ENCODE measurements at places on chromosomes 1 and 21.

DNA sequence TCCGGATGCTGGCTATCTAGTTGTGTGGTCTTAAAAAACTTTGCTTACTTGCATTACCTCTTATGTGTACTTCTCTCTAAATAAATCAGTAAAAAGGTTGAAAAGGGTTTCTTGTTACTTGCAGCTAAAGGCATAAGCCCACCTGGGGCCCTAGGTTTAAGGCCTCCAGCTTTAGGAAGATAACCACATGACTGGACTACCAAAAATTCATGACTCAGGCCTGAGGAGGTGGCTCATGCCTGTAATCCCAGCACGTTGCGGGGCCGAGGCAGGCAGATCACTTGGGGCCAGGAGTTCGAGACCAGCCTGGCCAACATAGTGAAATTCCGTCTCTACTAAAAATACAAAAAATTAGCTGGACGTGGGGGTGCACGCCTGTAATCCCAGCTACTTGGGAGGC, 142.9 kb downstream of the APP start:
- no peak for DNase-seq

DNA sequence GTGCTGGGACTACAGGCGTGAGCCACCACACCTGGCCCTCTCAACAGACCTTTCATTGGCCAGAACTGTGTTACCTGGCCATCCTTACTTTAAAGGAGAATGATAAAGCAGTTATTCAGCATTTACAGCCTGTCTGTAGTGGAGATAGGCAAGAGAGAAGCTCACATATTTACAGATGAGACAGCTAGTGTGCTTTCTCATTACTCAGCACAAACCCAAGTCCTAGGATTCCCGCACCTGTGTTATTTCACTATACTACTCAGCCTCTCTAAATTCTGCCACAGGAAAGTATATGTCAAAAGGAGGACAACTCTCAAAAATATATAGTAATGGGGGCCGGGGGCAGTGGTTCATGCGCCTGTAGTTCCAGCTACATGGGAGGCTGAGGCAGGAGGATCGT, 15.9 kb upstream of the MYOC start:
- no peak for DNase-seq

DNA sequence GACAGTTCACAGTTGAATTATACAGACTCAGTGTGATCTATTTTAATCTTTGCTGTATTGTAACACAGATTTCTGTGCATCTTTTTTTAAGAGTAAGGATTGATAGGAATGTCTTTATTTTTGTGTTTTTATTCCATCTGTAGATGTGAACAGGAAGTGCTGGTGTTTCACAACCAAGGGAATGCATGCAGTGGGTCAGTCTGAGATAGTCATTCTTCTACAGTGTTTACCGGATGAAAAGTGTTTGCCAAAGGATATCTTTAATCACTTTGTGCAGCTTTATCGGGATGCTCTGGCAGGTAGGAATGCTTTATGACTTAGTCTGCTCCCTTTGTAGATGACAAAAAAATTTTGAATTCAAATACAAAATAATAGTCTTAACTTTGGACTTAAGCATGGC, 84.5 kb downstream of the CC2D1B start:
- no peak for DNase-seq

DNA sequence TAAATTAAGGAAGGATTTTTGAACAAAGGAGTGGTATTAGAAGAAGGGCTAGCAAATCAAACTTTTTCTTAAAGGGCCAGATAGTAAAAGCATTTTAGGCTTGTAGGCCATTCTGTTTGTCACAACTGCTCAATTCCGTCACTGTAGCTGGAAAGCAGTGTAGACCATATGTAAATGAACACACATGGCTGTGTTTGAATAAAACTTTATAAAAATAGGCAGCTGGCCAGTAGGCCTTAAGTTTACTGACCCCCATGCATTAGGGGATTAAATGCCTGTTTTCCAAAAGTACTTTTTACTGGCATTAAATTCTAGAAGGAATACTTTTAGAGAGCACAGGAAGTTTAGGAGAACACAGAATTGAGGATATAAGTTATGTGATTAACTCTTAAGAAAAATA, 8.9 kb downstream of the IVNS1ABP start:
- DNase-seq = no peak

DNA sequence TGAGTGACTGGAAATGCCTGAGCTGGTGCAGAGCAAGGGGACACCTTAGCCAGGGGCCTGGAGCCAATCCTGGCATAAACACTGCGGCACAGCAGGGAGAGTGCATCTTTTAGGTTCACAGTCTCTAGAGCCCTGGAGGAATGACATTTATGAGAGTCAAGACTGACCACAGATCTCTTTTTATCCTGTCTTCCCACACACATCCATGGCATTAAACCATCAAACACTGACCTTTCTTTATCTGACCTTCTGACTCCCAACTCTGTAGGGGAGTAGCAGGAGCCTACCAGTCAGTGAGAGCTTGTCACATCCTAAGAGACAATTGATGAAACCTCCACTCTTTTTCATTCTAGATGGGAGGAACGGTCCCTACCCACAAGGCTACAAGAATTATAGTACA, 7.9 kb downstream of the CD34 start:
- no peak for DNase-seq

DNA sequence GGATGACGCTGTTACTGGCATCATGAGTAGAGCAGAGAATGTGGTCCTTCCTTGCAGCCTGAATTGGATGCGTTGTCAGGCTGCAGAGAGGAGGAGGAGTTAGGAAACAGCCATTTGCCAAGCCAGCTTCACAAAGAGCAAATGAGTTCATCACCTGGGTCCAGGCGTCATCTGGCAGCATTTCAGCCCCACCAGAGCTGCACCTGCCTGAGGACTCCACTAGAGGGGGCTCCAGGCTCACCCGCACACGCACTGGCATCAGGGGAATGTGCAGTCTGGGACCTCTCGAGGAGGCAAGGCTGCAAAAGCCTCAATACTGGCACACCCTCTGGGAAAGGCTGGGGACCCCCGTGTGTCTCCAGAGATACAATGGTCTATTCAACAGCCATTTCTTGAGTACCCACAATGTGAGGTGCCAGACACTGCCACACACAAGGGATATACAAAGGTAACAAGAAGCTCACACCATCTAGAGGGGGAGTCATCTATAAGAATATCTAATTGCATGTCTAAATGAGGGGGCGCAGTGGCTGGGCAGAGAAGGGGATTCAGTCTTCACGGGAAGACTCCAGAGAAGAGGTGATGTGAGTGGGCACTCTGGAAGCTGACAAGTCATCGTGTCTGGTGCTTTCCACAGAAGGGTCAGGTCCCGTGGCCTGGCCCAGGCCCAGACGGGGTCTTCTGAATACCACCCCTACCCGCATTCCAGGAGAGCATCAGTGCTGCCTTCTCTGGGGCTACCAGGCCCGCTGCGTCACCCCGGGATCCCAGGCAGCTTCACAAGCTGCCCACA, 53.5 kb upstream of the CNTN2 start:
- peak; percentile 70 for DNase-seq

DNA sequence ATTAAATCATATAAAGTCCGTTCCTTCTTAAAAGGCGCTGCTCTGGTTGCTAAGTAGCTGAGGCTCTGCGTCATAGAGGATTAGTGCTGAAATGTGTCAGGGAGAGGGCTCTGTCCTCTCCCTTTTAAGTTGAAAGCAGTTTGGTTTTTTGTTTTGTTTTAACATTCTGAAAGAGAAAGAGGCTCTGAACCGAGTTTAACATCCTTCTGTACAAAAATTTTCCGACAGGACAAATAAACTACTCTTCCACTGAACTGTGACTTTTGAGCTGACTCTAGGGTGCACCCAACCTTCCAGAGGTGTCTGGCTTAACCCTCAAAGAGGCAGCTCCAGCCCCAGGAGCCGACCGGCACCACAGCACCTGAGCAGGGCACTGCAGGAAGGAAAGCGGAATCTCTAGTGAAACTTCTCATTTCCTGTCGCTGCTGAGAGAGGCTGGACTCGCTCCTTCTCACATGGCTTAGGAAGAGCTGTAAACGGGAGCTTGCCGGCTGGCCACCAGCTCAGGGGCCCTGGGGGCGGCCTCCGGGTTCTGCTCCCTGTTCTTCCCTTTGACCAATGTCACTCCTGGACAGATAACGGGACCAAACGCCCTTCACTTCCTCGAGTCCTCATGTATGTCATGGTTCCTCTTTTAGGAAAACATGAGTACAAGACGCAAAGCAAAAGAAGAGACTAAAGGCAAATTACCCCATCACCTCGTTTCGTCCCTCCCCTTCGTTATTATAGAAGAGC, 1.2 kb downstream of the VAV3 start:
- peak; percentile 66 for DNase-seq

GRCh38 chr1:147334292-147334691, 91.8 kb downstream of the CHD1L start:
- no peak for DNase-seq

- DNase-seq = no peak
Observed at GRCh38 chr1:214326406-214326805, 45.4 kb downstream of the SMYD2 start.

GRCh38 chr1:168613038-168613451, 36.6 kb downstream of the XCL1 start:
- no peak for DNase-seq

DNA sequence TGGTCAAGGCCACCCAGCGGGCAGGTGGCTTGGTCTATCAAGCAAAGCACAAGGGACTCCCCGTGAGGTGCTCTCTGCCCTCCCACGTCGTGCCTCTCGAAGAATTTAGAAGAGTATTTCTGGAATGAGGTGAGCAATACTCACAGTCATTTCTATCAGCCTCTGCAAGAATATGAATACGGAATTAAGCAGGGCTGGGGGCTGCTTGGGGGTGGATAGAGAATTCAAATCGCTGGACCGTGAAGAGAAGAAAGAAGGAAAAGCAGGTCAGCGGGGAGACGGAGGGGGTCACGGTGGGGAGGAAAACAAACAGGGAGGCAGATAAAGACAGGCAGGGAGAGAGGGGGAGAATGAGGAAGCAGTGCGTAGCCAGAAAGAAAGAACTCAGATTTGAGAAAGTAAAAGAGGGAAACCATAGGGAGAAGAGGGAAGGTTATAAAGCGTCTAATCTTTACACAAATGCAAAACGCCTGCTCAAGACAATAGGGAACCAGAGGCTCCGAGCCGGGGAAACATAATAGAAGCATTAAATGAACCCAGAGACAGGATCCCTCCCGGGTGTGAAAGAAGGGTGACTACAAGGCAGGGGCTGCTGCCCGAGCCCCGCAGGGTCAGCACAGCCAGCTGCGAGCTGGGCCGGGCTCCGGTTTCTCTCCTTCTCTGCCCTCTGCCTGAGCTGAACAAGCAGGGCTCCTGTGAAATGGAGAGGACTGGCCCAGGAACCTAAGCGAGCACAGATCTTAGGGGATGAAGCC, 2.1 kb upstream of the EDN2 start:
- DNase-seq = no peak

DNA sequence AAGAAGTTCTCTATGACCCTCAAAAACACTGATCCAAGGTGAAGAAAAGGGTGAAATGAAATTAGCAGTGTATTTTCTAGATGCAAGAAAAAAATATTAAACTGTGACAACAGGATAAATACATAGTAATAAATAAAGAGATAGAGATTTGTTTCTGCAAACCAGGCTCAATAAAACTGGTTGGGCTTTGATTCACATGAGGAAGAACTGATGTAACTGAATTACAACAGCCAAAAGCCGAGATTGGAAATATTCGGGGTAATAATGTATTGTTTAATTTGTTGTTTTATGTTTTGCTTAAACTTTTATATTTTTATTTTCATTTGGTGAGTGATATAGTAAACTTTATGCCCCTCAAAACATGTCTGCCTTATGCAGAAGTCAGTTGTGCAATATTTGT, 285.0 kb downstream of the BRINP3 start:
- no peak for DNase-seq

GRCh38 chr1:169003864-169004516, 102.5 kb upstream of the ATP1B1 start:
- no peak for DNase-seq

DNA sequence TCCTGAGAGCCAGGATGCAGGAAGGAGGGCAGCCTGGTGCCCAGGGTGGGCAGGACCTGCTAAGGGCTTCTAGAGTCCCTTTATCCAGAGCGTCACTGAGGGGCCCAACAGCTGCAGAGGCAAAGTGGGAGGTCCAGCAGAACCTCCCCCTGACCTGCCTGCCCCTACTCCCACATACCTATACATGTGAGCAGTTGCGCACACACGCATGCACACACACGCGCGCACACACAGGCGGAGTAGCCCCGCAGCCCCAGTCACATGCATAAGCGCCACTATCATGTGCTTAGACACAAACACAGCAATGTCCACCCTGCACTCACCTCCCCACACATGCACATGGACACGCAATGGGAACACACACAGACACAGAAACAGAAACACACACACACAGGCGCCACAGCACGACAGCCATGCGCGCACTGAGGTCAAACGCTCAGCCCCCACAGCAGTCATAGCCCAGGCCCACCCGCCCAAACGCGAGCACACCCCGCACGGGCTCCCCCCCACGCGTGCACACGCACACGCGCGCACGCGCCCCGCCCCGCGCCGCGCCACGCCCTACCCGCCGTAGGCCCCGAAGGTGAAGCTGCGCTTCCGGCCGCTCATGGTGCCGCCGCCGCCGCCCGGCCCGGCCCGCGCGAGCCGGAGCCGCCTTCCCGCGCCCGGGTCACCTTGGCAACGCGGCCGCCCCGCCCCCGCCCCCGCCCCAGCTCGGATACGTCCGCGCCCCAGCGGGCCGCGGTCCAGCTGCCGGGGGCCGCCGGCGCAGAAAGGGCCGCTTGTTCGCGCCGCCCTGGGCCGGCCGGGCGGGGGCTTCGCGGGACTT, 17.7 kb downstream of the RAP1GAP start:
- no peak for DNase-seq

- DNase-seq = no peak
Observed at GRCh38 chr1:54161495-54162168, 8.8 kb upstream of the CDCP2 start.

- no peak for DNase-seq
Observed at GRCh38 chr1:27562021-27562420, 41.9 kb downstream of the AHDC1 start.

DNA sequence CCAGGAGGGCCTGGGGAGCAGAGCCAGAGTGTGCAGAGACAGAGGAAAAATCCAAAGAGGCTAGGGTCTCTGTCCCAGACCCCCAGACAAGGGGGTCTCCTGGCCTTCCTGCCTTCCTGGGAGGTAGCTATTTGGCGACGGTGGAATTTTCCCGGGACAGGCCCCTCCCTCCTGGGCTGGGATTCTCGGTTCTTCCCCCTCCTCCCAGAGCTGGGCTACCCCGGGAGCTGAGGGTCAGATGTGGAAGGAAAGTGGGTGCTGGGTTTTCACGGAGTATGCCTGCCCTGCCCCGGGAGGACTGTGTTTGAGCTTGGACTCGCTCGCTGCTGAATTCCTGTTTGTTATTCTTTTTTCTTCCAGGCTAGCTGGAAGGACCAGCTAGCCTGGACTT, 759 bp downstream of the AMPD2 start:
- DNase-seq = no peak

DNA sequence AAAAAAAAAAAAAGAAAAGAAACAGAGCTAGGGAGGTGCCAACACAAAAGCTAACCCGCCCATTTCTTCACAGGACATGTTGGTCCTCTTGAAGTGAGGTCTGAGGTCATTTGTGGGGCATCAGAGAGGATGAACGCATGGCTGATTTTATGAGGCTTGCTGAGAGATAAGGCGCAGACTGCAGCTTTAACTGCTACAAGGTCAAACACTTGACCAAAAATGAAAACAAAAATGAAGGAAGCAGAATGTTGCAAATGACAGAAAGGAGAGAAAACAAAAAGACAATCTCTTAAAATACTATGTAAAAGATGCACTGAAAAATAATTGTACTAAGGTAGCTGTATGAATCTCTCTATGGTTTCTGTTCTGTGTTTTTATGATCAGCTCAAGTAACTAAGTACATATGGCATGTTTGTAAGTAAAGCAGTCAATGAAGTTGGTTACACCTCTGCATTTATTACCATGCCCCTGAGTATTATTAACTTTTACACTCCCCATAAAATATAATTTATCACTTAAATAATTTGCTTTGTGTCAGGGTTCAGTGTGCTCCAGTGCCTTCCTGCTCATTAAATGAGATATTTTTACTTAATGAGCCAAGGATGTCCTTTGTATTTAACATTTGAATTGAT, 249.1 kb upstream of the NR5A2 start:
- DNase-seq = no peak

Measured in KG1 (cell line).